ENCODE measurements at places on chromosomes 6 and 20.

- no peak for DNase-seq
These were observed 88.6 kb upstream of the SLC35F1 start for GRCh38 chr6:117818449-117818848.

GRCh38 chr20:48293671-48294070, 508.4 kb upstream of the SULF2 start:
- DNase-seq = no peak

DNA sequence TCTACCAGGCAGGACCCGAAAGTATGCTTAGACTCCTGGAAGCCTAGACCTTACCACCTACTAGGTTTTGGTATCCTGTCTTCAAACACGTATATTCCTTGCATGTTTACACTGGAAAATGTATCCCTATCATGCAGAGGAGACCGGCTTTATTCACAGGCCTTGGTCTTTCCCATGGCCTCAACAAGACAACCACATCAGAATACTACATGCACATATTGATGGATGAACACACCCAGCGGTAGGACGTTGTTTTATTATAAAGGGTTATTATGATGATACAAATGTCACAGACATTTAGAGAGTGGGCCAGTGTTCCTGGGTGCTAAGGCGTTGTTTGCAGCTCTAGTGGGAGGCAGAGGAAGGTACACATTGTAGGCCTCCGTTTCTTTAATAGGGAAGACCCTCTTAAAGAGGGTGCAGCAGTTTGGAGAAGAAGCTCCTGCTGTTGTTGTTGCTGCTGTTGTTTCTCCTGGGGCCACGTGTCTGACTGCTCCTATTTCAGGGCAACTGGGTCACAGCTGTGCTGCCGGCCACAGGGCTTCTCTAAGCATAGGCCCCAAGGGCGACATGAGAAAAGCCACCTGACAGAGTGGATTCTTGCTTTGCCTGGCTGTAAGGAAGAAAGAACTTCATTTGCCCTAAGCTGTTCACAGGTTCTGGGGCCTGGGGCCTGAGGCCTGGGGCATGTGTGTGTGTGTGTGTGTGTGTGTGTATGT, 98.3 kb upstream of the SASH1 start:
- no peak for DNase-seq

GRCh38 chr6:138487102-138487604, 12.1 kb downstream of the NHSL1 start:
- no peak for DNase-seq

DNA sequence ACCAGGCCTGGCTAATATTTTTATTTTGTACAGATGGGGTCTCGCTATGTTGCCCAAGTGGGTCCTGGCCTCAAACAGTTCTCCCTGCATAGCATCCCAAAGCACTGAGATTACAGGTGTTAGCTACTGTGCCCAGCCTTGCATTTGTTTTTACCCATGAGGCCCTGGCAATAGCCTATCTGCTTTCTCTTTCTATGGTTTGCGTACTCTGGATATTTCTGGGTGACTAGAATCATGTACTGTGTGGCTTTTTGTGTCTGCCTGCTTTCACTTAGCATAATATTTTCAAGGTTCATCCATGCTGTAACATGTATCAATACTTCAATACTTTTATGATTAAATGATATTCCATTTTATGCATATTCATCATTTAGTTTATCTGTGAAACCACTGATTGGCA, 451.7 kb downstream of the GRIK2 start:
- no peak for DNase-seq

GRCh38 chr6:113701552-113702254, 155.4 kb upstream of the MARCKS start:
- no peak for DNase-seq

DNA sequence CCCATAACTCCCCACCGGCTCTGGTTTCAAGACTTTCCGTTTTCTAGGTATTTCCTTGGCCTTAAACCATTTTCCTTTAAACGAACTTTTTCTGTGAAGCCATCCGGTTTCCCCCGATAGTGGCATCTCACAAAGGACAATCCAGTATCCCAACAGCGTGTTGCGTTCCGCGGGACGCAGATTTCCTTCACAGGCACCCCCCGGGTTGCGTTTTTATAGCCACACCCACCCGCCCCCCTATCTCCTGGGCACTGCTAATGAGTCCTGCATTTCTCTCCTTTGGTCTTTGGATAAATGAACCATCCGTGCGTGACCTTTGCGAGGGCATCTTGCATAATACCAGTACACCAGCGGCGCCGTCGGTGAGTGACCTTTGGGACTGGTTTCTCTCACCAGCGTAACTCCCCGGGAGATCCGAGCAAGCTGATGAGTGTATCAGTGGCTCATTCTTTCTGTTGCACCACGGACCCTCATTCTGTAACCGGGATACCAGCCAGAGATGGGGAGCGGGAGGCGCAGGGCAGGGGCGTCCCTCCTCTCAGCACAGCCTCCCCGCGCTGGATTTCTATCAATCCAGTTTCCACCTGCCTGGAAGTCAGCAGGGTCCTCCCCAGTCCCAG, 586 bp upstream of the NQO2 start:
- no peak for DNase-seq

GRCh38 chr6:31577579-31577966, 2.2 kb downstream of the TNF start:
- DNase-seq = no peak

GRCh38 chr6:73083886-73084285, 141.4 kb downstream of the KHDC1L start:
- no peak for DNase-seq

DNA sequence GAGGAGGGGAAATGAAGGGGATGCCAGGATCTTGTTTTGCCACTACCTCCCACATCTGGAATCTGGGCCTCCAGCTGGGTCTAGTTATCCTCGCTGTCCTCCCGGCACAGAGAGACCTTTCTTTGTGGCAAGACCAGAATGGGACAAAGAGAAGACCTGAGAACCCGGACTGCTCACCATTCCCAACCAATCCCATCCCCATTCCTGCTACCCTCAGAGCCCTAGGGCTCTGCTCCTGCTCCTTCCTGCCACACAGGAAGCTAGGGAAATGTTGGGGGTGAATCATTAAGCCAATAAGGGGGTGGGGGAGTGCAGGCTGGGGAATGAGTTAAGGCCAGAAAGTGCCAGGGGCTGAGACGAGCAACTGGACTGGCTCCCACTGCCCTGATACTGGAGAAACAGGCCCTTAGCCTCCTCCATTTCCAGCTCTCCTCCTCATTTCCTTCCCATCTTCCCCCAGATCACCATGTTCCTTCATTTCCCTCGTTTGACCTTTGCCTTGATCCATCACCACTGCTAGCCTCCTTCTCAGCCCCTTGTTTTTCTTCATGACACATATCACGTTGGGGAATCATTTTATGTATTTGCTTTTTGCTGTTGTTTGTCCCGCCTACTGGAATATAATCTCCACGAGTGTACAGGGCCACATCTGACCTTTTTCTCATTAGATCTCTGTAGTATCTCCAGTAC, 4.6 kb upstream of the IER3 start:
- no peak for DNase-seq

GRCh38 chr6:72425003-72425681, 196.7 kb upstream of the KCNQ5 start:
- no peak for DNase-seq

DNA sequence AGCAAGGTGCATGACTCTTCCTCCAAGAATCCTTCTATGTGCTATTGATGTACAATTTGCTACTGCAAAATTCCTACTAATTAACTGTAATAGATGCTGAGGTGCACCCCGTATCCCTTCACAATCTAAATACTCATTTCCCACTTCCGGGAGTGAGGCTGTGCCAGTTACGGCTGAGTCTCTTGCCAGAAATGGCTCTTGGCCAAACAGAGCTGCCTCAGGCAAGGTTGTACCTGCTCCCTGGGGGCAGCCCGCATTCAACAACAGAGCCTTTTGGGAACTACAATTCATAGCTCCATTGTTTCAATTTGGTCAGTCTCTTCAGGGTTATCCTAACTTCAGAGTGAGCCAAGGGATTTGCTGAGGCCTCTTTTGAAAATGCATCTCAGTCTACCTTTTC, 789.8 kb upstream of the MAP3K7 start:
- no peak for DNase-seq

DNA sequence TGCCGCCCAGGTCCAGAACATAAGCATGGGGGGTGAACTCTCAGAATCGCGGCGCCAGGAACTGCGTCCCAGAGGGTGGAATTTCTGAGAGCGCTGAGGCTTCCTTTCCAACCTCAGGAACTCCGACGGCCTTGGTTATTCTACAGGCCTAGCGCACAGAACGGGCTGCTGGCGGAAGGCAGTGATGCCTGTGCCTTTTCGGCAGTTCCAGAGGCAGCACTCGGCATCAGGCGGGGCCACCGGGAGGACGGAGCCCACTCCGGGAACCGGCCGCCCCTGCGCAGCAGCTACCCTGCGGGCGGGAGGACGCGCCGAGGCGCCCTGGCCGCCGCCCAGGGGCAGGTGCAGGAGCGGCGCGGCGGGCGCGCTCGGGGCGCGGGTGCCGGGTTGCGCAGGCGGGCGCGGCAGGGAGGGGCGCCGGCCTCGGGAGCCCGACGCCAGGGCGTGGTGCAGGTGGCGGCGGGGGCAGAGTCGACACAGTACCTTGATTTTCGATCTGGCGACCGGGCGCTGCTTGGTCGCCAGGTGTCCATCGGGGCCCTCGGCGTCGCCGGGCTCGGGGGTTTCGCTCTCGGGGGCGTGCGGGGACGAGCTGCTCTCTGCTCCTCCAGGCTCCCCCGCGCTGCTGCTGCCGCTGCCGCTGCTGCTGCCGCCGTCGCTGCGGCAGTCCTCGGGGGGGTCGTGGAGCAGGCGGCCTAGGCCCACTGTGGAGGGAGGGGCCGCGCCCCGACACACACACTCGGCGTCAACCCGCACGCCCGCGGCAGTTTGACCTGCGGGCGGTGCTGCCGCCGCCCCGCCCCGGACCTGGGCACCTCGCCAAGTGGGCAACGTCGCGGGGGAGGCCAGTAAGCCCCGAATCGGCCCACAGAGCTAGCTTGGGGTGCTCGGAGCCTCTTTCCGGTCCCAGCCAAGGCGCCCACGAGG, 1.3 kb downstream of the OVOL2 start:
- no peak for DNase-seq

GRCh38 chr20:31374346-31374745, 5.9 kb downstream of the DEFB118 start:
- DNase-seq = no peak

GRCh38 chr6:113731541-113731940, 125.6 kb upstream of the MARCKS start:
- DNase-seq = no peak

Data from cortex of kidney (tissue), 1 donor.